ENCODE measurements at places on chromosomes 2 and 18.

DNA sequence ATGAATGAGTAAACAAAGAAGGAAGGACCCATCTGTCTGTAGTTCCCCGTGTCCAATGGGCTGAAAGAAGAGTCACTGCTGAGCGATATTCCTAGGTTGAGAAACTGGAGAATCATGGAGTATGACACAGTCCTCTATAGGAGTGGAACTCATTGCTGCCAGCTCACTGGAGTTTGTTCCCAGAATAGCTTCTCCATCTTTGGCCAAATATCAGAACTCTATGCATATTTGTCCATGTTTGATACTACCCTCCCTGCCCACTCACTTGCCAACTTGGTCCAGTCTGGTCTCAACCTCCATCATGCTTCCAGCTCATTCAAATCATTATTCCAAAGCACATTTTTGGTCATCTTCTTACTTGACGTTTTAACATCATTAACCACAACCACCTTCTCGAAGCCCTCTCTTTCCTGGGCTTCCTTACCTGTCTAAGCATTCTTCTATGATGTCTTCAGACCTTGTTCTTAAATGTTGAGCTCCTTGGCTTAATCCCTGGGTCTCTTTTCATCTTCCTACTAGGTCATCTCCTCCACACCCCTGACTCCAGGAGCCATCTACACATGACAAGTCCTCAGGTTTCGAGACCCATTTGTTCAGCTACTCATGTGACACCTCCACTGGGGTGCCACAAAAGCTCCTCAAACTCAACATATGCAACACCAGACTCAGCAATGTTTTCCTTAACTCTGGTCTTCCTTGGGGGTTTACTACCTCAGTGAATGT is 221.6 kb downstream of the MYCN start:
- no peak for DNase-seq

DNA sequence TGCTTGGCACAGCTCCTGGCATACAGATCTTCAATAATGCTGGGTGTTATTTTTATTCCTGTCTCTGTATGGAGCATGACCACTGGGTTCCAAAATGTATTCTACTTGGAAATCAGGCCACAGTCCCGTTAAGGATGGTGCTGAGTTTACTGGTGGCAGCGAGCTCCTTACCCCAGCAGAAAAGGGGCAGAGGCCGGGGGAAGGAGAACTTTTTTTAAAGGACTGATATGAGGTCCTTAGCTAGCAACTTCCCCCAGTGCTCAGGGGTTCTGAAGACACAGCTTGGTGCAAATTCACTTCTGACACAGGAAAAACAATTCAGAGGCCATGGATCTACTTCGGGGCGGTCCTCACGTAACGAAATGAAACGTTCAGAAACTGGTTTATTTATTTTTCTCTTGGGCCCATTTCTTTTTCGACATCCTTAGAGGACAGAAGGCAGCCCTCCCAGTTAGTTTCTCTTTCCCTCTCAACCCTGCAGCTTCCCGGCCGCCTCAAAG is 872 bp downstream of the RDH14 start:
- DNase-seq: no peak

GRCh38 chr2:133171393-133172004 is 396.8 kb downstream of the NCKAP5 start:
- no peak for DNase-seq

DNA sequence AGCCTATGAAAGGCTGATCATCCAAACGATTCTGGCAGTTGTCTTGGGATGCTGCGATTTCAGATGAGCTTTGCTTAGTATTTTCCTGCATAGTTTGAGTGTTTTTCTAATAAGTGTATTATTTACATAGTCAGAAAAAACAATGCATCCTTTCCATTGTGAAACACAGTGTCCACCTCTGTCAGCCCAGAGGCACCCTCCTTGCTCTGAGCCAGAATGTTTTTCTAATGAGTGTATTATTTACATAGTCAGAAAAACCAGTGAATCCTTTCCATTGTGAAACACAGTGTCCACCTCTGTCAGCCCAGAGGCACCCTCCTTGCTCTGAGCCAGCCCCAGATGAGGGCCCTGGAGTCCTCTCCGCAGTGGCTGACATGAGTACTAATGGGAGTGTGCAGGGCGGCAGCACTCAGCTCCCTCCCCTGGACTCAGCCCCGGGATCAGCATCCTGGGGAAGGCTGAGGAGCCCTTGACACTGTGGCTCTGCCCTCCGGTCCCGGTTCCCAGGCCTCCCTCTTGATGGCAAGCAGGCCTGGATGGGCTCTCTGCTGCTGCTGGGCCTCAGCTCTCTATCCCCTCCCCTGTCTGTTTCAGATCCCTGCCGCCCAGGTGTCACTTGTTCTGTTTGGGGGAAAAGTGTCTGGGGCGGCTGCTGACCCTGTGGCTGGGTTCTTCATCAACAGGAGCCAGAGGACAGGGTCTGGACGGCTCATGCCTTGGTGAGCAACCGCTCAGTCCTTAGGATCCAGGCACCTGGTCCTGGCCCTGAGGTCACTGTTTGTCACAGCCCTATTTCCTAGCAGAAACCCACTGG is 5.9 kb downstream of the MFSD2B start:
- DNase-seq: no peak

DNA sequence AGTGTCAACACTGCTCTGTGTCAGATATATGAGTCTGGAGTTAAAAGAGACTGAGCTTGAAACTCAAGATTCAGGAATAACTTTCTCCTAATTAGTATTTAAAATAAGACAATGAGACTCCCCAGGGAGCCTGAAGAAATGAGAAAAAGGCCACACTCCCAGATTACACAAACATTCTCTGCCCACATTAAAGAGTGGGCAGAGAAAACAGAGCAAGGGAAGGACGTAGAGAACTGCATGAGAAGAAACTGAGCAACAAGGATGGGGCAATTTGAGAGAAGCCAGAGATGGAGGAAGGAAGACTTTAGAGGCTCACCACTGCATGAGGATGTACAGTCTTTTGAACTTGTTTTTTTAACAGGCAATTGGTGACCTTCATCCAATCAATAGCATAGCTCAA is 438.2 kb downstream of the TDRD15 start:
- no peak for DNase-seq

- no peak for DNase-seq
These were observed 23.6 kb downstream of the ANKRD44 start for GRCh38 chr2:197286805-197287595.

DNA sequence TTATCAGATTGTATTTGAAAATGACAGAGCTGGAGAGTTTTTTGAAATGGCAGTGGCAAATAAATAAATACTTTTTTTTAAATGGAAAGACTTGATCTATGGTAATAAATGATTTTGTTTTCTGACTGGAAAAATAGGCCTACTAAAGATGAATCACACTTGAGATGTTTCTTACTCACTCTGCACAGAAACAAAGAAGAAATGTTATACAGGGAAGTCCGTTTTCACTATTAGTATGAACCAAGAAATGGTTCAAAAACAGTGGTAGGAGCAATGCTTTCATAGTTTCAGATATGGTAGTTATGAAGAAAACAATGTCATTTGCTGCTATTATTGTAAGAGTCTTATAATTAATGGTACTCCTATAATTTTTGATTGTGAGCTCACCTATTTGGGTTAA is 30.9 kb downstream of the CD28 start:
- no peak for DNase-seq

- no peak for DNase-seq
These were observed 144.8 kb upstream of the TACR1 start for GRCh38 chr2:75344146-75344545.

DNA sequence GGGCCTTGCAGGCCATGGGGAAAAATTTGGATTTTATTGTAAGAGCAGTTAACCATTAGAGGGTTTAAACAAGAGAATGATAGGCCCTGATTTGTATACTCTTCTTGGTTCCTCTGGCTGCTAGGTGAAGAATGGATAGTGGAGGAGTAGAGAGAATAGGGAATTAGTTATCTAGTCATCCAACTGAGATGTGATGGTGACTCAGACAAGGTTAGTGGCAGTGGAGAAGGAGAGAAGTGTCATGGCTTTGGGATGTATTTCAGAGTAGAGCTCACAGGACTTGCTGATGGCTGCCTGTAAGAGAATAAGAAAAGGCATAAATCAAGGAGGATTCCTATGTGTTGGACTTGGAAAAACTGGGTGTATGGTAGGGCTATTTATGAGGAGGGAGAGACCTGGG is 169.4 kb downstream of the PLCL1 start:
- no peak for DNase-seq

DNA sequence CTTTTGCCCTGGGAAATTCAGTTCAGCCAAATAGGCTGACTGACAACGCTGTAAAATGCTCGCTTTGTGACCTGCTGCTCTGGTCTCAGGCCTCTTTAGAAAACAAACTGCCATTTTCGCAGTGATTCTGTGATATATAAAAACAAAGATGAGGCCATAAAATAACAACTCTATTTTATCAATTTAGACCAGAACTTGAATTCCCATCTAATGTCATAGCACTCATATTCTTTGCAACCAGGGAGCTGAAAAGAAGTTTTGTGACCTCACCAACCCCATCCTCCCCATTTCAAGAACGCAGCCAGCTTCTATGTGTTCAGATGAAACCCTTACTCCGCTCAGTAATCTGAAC is 40.3 kb downstream of the TCF4 start:
- DNase-seq: no peak

- no peak for DNase-seq
These were observed 28.4 kb downstream of the NRXN1 start for GRCh38 chr2:51003345-51004192.

DNA sequence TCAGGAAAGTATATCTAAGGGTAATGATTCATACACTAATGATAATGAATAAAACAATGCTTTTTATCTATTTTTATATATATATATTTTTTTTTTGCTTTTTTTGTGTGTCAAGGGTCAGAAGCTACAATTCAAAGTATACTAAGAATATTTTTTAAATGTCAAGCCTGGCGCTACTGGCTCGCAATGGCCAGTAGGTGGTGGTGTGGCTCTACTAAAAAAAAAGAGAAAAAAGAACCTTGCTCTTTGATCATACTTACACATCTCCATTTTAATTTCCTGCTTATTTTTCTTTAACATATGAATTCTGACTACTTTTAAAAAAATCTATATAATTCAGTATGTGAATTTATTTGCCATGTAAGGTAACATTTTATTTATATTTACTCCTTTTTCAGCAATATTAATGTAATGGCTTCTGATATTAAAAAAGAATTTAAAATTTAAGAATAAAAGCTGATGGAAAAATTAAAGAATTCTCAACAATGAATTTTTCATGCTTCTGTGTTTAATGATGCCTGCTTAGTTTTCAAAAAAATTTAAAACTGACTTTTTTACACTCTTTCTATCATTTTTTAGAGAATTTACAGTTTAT is 232.9 kb downstream of the GULP1 start:
- no peak for DNase-seq

DNA sequence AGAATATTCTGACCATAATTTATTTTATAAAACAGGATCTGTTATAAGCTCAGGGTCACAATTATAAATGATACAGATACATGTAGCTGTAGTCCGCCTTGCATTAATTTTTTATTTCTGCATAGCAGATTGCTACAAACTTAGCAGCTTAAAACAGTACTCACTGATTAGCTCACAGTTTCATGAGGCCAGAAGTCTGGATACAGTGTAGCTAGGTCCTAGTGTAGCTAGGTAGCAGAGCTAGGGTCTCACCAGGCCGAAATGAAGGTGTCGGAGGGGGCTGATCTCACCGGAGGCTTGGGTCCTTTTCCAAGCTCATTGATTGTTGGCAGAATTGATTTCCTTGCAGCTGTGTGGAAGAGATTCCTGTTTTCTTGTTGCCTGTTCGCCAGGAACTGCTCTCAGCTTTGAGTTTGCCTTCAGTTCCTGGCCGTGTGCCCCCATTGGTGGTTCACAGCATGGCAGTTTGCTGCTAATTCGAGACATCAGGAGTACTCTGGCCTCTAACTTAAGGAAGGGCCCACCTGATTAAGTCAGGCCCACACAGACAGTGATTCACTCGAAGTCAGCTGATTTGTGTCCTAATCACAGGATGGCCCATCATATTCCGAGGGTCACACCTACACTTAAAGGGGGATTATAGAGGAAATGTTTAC is 18.4 kb downstream of the NAPG start:
- DNase-seq: peak; percentile 34

GRCh38 chr2:36626756-36627155 is 28.8 kb upstream of the FEZ2 start:
- no peak for DNase-seq

GRCh38 chr18:2497797-2498196 is 73.5 kb downstream of the METTL4 start:
- DNase-seq: no peak

DNA sequence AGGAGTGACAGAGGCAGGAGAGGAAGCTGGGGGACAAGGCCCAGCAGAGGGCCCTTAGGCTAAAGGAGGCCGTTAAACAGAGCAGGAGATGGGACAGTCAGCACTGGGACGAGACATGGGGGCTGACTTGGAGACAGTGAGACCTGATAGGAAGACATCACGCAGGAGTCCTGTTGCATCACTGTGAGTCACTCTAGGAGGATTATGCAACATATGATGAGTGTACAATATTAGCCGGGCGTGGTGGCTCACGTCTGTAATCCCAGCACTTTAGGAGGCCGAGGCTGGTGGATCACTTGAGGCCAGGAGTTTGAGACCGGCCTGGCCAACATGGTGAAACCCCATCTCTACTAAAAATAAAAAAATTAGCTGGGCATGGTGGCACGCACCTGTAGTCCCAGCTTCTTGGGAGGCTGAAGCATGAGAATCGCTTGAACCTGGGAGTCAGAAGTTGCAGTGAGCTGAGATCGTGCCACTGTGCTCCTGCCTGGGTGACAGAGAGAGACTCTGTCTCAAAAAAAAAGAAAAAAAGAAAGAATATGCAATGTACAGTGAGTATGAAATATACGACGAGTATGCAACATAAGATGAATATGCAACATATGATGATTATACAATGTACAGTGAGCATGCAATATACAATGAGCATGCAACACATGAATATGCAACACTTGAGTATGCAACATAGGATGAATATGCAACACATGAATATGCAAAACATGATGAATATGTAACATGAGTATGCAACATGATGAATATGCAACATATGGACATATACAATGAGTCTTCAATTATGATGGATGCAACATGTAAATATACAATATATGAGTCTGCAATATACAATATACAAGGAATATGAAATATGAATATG is 83.3 kb upstream of the ID2 start:
- no peak for DNase-seq

DNA sequence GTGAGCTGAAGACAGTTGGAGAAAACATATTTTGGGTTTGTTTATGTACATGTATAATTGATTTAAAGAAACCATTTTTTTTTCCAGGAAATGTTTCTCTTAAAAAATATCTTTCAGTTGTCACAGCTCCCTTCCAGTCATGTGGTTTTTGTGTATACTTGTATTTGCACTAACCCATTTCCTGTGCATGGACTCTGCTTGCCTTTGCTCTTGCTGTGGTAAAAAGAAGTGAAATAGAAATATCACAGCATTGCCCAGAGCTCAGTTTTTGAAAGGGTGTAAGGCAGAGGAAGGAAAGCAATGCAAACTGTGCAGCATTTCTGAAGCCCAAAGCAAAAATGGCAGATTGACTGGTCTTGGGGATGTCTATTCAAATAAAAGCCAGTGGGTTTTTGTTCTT is 10.4 kb upstream of the DOCK10 start:
- no peak for DNase-seq

Measured in WTC11 (cell line).